Astrocyte (in vitro differentiated cells and primary cell): ENCODE measurements at places on chromosomes 1 and 21.

DNA sequence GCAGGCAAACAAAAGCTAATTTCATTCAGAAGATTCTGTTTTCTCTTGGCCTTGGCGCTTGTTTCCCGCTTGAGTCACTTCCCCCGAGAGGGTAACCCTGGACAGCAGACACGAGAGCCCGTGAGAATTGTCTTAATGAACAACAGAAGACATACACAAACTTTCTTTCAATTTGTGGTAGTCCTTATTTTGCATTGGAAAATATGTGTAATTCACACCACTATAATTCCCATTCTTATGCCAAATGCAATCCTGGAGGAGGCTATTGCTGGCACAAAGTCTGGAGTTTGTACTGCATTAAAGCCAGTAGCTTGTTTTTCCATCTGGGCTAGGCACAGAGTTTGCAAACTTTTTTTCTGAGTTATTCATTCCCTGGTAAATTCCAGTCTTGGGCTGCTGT, 109.8 kb upstream of the IVNS1ABP start:
- peak; percentile 1 for DNase-seq

DNA sequence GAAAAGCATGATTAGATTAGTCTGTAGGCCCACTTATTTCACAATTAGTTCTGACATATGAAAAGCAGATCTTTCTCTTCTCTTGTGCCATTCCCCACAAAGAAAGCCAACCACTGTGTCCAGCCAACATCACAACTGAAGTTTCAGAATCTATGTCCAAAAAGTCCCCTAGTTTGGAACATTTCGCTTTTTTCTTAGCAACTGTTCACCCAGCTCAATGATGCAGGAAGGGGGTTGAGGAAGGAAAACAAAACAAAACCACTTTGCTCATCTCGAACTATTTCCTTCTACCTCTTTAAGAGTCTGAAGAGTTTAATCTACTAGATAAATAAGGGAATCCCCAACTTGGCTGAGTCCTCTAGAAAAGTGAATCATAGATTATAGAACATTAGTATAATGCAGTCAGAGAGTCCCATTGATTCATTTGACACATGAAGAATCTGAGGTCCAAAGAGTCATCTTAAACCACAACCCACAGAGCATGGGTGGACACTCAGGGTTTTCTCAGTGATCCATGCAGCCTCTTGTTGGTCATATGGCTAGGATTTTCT, 159.3 kb upstream of the SGIP1 start:
- DNase-seq: peak; percentile 95

- DNase-seq: no peak
Observed at GRCh38 chr21:34116569-34116968, 43.2 kb downstream of the MRPS6 start.

- DNase-seq: peak; percentile 22
Observed at GRCh38 chr1:209433649-209434031, 149.9 kb upstream of the CAMK1G start.

DNA sequence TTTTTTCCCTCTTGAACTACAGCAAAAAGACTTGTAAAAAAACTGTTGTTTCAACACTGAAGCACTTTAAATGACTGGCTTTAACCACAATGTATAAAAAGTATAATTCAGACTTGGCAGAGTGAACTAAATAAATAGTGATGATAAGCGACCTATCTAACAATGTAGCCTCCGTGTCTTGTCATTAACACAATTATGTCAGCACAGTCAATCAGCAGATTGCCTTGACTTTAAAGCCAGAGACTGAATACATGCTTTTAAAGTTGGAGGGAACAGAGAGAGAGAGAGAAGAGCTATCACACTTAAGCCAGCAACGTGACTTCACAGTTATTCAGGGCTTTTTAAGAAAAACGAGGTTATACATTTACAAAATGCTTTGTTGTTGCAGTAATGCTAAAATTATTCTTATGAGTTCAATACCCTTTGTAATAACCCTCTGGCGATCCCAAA, 378.1 kb downstream of the LMO4 start:
- peak; percentile 60 for DNase-seq

GRCh38 chr1:3717715-3718601, 34.3 kb upstream of the CCDC27 start:
- DNase-seq: no peak

- no peak for DNase-seq
Observed at GRCh38 chr1:106047210-106047609, 1009.3 kb upstream of the PRMT6 start.

DNA sequence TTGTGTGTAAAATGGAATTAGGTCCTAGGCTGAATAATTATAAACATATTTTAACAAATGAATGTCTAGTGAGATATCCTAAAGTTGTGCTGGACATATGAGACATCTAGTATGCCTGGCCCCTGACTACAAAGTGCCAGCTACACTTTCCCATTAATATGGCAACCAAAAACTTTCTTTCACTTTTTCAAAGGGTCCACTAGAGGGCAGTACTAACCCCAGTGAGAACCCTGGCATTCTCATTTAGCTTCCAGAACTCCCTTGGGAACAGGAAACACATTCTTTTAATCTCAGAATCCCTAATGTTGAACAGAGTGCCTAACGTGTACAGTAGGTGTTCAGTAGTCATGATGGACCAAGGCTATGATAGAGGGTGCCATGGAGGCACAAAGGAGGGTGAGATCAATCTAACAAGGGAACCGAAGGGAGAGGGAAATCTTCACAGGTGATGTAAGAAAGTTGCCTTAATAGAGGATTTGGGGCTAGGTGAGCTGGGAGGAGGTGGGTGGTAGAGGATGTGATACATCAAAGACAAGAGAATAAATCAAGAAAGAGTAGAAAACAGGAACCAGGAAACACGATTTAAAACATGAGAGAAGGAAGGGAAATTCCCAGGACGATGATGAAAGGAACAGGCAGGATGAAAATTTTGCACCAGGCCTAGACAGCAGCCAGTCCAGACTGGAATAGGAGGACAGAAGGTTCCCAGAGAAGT, 41.6 kb downstream of the NSL1 start:
- peak; percentile 52 for DNase-seq

- no peak for DNase-seq
Observed at GRCh38 chr1:160708118-160708517, 3.5 kb downstream of the CD48 start.

GRCh38 chr1:60431593-60431992, 358.0 kb upstream of the C1orf87 start:
- no peak for DNase-seq

DNA sequence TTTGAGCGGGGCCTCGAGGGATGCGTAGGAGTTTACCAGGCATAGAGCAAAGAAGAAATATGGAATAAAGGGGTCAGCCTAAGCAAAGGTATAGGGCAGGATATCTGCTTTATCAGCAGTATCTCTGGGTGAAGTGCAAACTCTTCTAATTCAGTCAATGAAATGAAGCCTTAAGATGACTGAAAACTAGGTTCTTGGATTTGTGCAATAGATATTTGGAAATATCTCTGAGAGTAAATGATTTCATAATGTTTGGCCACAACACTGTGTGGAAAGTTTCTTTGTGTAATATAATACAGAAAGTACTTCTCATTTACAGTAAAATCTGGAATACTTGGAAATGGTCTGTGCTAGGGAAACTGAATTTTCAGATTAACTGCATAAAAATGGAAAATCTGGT, 26.1 kb downstream of the KCNJ15 start:
- no peak for DNase-seq

- no peak for DNase-seq
Observed at GRCh38 chr21:43312751-43313169, 114.2 kb downstream of the SIK1 start.

DNA sequence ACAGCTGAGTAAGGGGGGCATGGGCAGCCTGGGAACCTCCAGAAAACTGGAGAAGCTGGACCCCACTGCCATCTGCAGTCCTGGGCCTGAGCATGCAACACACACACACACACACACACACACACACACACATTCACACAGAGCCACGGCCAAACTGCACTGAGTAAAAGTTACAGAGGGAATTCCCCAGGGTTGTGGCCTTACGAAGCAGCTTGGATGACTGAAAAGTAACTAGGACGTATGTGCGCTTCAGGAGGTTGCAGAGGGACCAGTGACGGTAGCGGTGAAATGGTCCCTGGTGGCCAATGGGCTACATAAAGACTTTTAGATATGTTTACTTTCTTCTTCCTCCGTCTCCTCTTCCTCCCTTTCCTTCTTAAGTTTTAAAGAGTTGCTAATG, 232.5 kb upstream of the TMEM51 start:
- no peak for DNase-seq

DNA sequence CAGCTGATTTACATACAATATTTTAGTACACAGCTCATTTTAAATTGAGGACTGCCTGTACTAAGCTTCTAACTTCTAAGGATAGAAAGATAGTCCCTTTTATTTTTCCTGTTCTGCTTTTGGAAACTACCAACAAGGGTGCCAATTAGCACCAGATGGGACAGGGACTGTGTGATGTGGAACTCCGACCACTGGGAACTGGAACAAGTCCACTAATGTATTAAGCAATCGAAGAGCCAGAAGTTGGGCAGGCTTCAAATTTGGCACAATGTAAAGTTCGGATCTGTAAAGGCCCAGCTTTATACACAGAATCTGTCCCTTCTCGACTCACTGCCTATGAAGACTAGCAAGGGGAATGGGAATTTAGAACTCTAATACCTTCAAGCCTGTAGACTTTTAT, 149.3 kb downstream of the ZC3H11B start:
- no peak for DNase-seq

GRCh38 chr1:115729756-115730155, 38.8 kb downstream of the CASQ2 start:
- DNase-seq: no peak

GRCh38 chr1:203448521-203449061, 27.0 kb upstream of the PRELP start:
- DNase-seq: no peak

DNA sequence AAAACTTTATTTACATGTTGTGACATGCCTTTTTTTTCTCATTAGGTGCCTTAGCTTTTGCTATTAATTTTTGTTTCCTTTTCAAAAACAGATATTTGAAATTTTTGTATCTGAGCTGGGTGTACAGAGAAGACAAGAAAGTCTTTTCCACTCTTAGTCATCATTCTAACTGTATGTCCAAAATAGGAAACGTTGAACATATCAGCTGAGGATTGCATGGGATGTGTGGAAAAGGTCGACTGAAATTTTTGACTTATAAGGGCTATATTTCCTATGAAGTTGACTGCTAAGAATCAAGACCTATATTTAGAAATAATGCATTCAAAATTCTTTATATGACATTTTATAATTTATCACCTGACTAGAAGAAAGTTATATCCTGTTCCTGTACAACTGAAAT, 270.0 kb upstream of the ZRANB2 start:
- peak; percentile 6 for DNase-seq

- no peak for DNase-seq
Observed at GRCh38 chr1:51298322-51298705, 32.0 kb downstream of the TTC39A start.

GRCh38 chr1:198656500-198656932, 17.7 kb downstream of the PTPRC start:
- no peak for DNase-seq

GRCh38 chr1:248805876-248806275, 19.8 kb downstream of the SH3BP5L start:
- DNase-seq: no peak

DNA sequence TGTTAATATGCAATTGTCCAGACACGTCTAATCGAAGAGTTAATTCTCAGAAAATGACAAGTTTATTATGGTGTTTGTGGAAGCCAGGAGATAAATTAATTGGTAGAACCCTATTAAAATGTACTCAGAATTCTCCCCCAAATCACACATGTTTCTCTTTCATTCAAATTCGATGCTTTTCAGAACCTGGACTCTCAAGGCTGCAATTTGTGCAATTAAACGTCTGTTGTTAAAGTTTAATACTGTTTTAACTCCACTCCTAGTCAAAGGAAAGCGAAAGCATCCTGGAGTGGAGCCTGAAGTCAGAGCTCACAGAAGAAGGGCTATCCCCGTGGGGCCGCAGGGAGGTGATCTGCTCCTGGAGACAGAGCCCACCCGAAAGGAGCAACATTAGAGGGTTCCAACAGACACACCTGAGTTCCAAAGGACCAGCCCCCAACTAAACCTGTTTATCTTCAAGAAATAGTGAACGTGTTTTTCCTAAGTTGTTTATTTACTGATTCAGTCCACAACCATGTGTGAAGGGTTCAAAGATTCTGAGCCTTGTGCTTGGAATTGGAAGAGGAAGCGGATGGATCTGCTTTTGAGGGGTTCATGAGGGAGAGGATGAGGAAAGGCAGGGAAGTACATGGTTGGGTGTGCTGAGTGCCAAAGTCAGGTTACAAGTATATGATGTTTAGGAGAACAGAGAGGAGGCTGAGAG, 68.0 kb upstream of the AKT3 start:
- DNase-seq: peak; percentile 23

GRCh38 chr1:101820071-101820470, 176.7 kb downstream of the OLFM3 start:
- DNase-seq: no peak

GRCh38 chr1:29679828-29680558, 443.7 kb downstream of the PTPRU start:
- DNase-seq: no peak

DNA sequence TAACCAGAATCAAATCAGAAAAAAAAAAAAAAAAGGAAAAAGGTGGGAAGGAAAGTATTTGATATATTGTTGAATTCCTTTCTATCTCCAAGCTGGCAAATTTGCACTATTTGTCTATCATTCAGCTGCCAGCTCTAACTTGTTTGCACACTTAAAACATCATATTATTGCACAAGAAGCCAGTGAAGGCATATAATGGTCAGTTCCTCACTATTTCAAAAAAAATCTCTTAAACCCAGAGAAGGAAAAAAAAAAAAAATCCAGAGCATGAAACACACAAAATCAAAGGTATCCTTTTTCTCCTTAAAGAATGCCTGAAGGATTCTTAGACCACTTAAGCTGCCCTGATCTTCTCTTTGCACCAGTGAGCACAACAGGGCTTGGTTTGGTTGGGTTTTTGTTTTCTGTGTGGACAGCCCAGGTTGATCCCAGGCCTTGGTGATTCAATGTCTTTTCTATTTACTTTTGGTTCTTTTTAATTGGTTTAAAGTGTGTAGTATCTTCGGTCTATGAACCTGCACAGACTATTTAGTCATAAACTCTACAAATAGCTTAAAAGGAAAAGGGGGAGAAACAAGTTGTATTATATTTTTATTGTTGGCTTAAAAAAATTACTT, 40.2 kb downstream of the DUSP10 start:
- no peak for DNase-seq

- no peak for DNase-seq
Observed at GRCh38 chr1:157944663-157945280, 48.7 kb upstream of the KIRREL1 start.

GRCh38 chr1:13498553-13498952, 15.2 kb downstream of the LRRC38 start:
- DNase-seq: no peak

DNA sequence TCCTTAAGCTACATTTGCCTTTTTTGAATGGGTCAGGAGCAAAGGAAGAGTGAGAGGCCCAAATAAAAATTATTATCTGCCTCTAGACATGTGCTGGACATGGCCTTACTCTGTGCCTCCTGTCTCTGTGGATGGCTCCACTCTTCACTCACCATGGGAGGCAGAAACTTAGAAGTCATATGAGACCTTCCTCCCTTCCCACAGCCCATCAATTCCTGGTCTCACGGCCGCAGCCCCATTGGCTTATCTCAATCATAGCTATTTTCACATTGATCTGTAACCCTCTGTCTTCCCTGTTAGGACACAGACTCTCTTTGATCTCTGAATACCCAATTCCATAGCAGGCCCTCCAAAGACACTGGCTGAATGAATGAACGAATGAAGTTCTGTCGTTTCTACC, 14.2 kb upstream of the ADORA1 start:
- DNase-seq: no peak
